Lower lobe of right lung (tissue), 2 donors: ENCODE measurements at places on chromosomes 6 and 20. TPM values are rescaled to one million over a fixed set of nuclear protein-coding genes. Genes with fewer than 3 reads are reported as not detected.

The ISM1 gene
- total RNA-seq: 8.4 TPM

The OPRL1 gene
- 2.6 TPM for total RNA-seq

GRCh38 chr6:159097256-159097655, 52.5 kb upstream of the TAGAP start:
- no peak for DNase-seq
- no peaks in the 10 kb centered on the region for H3K36me3 ChIP-seq

DNA sequence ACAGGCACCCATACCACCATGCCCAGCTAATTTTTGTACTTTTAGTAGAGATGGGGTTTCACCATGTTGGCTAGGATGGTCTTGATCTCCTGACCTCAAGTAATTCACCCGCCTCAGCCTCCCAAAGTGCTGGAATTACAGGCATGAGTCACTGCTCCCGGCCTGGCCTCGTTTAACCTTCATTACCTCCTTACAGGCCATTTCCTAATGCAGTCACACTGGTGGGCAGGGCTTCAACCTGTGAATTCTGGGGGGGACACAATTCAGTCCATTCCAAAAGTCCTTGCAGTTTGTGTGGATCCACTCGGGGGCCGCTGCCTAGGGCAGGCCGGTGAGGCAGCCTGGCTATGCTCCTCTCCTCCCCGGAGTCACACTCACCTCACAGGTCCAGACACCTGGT, 112.4 kb upstream of the SNX9 start:
- no peaks in the 10 kb centered on the region for H3K27me3 ChIP-seq
- H3K27ac ChIP-seq: no peak overlapping the region
- DNase-seq: no peak
- H3K4me1 ChIP-seq: no peaks in the 10 kb centered on the region

DNA sequence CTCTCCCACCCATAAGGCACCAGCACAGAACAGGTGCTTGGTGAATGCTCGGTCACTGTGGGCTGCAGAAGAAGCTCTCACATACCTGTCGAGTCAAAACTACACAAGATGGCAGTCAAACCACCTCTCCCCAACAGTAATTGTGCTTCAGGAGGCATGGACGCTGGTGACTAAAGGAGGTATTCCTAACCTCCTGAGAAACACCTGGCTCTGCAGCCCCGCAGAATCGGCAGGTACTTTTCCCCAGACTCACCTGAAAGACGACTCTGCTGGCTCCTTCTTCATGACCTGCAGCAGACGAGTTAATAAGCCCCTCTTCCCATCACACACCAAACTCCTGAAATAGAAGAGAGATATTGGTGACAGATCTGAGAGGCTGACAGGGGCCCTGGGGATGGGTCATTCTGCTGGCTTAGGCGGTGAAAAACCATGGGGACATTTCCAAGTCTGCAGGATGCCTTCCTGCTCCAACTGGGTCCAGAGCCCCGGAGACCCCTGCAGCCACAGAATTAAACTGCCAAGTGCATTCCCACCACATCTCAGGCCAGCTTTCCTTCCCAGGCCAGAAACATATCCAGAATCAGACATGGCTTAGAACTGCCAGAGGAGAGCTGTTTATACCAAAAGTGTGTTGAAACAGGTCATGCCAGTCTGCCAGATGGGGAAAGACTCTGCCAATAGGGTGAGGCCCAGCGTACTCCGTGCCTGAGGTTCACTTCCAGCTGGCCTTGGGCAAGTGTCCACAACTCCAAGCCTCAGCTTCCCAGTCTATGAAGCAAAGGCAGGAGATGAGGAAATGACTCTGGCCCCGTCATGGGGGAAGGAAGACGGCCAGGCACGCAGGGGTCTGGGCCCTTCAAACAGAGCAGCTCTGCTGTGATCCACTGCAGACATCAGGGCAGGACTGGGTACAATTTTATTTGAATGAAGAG, 53.0 kb downstream of the MYH7B start:
- DNase-seq: no peak
- H3K4me3 ChIP-seq: no peak overlapping the region
- H3K36me3 ChIP-seq: peaks cover 100% of the 10 kb centered on the region
- H3K27me3 ChIP-seq: no peaks in the 10 kb centered on the region
- peaks cover 12% of the 10 kb centered on the region for H3K4me1 ChIP-seq

GRCh38 chr6:129713806-129714333, 3.9 kb upstream of the ARHGAP18 start:
- no peak for DNase-seq
- H3K36me3 ChIP-seq: no peaks in the 10 kb centered on the region
- H3K4me1 ChIP-seq: peaks cover 6% of the 10 kb centered on the region
- H3K27me3 ChIP-seq: no peaks in the 10 kb centered on the region
